Left renal cortex interstitium (tissue), 4 donors: ENCODE measurements at places on chromosomes 16 and 17. TPM values are rescaled to one million over a fixed set of nuclear protein-coding genes. Genes with fewer than 3 reads are reported as not detected.

DNA sequence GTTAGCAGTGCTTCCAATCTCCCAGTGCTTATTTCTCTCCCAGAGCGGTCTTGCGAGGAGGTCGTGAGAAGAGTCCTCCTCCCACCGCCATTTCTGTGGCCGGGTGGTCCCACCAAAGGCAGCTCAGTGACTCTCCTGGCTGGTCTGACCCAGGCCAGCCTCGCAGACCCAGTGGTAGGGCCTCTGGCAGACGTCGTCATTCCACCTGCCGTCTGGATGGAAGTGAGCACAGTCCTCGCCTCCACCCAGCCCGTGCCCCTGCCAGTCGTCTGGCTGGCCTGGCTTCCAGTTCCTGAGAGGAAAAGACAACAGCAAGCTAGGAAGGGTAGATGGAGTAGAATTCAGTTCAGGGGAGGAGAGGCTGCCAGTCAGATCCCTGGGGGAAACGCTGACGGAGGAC lies 5.1 kb downstream of the CLEC10A start:
- DNase-seq, result no peak

GRCh38 chr16:9597967-9598730 lies 506.7 kb downstream of the HAPSTR1 start:
- no peak for DNase-seq

DNA sequence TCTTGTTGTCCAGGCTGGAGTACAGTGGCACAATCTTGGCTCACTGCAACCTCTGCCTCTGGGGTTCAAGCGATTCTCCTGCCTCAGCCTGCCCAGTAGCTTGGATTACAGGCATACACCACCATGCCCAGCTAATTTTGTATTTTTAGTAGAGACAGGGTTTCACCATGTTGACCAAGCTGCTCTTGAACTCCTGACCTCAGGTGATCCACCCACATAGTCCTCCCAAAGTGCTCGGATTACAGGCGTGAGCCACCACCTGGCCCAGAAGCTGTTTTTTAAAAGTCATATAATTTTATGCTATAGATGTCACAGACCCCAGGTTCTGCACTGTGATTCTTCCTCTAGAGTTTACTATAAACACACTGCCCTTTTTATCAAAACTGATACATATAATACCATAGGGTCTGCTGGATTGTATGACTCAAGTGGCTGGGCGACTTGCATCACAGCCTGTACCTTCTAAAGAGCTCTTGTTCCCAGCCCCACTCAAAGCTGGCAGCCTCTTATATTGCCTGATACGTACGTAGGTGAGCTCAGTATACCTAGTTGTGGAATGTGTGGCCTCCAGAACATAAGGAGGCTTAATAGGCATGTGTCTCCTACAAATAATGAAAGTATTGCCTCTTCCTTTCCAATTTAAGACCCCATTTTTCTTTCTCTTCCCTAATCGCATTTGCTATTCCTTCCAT lies 295.8 kb downstream of the ZFHX3 start:
- no peak for DNase-seq

- no peak for DNase-seq
These were observed 51.2 kb downstream of the WDR45B start for GRCh38 chr17:82596837-82597672.

GRCh38 chr17:70137451-70138230 lies 31.7 kb upstream of the KCNJ2 start:
- no peak for DNase-seq

- DNase-seq, result no peak
These were observed 284.6 kb upstream of the ELAC2 start for GRCh38 chr17:13302419-13302818.

- no peak for DNase-seq
These were observed 24.4 kb downstream of the YWHAE start for GRCh38 chr17:1375615-1376014.

- DNase-seq, result no peak
These were observed 216.3 kb upstream of the NLRP1 start for GRCh38 chr17:5800646-5801045.

DNA sequence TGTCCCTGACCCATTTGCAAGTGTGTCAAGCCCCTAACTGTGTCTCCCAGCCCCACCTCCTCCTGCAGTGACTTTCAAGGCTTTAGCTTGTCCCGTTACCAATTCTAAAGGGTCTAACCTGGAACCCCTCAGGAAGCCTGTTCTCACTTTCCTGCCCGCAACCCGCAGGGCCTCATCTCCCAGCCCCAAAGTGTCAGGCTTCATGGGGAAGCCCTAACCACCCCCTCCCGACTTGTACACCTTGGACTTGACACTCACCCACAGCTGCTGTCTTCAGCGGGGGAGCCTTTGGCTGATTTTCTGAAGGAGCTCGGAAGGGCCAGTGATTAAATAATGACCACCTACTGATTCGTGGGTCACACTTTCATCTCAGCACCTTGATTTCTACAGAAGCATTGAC lies 33.1 kb downstream of the NLRC5 start:
- no peak for DNase-seq

- no peak for DNase-seq
These were observed 3.1 kb downstream of the GLG1 start for GRCh38 chr16:74603848-74604247.

- DNase-seq, result no peak
These were observed 9.5 kb downstream of the HSD17B2 start for GRCh38 chr16:82044585-82044911.

DNA sequence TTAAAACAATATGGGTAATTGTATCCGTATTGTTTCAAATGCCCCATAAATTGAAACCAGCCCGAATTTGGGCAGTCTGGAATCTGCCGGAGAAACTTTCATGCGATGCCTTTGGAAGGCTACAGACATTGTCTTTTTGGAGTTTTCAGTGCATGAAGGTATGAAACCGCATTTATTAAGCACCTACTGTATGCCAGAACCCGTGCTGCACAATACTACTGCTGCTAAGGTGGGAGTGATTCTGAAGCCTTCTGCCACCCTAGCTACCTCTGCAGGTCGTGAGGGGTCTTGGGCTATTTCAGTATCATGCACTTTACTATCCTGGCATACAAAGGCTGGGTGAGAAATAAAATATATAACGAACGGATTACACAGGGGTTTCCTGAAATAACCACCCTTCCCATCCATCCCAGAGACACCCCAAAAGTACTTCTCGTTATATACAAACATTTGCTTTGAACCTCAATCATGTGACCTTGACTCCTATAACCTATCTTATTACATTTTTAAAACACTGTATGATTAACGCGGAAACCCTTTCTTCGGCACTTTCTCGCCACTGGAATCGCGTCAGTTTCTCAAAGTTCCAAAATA lies 1.0 kb upstream of the MSI2 start:
- DNase-seq, result no peak

DNA sequence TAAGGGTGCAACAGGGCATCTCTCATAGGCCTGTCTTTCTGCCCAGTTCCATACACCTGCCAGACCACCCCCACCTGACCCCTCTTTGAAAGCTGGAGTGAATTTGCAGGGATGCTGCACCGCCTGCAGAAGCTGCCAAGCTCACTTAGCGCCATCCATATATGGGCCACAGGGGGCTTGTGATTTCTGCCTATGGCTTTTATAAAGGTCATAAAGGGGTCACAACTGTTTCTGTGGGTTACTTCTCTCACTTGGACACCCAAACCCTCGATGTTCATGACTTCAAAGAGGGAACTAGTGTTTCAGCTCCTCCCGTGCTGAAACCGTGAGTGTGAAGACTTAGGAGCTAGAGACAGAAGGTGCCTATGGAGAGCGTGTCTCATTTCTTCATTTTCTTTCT lies 23.9 kb upstream of the MEAK7 start:
- DNase-seq, result no peak

DNA sequence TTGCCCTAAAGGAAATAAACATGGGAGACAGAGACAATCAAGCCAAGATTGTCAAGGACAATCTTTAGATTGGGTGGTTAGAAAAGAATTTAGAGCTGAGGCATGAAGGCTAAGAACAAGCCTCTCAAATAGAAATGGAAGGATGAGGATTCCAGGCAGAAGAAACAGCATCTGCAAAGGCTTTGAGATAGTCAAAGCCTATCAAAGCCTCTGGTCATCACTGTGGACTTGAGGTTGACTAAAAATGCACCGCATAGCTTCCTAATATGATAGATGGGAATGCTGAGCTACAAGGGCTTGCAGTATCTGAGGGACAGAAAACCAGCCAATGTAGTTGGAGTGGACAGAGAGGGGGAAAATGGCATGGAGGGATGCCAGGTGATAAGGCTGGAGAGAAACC lies 109.8 kb upstream of the FAM20A start:
- DNase-seq, result no peak

DNA sequence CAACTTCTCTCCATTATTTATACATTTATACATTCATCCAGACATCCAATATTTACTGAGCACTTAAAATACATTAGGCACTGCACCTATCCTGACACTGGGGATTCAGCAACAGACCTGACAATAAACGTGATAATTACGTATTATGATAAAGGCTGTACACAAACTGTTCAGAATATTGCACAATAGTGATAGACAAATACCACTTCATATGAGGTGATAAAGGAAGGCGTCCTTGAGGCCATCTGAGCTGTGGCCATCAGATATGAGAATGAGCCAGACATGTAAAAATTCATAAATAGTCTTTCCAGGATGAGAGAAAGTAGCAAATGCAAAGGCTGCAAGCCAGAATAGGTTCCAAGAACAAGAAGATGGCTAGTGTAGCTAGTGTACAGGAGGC lies 8.6 kb downstream of the USP32 start:
- no peak for DNase-seq

DNA sequence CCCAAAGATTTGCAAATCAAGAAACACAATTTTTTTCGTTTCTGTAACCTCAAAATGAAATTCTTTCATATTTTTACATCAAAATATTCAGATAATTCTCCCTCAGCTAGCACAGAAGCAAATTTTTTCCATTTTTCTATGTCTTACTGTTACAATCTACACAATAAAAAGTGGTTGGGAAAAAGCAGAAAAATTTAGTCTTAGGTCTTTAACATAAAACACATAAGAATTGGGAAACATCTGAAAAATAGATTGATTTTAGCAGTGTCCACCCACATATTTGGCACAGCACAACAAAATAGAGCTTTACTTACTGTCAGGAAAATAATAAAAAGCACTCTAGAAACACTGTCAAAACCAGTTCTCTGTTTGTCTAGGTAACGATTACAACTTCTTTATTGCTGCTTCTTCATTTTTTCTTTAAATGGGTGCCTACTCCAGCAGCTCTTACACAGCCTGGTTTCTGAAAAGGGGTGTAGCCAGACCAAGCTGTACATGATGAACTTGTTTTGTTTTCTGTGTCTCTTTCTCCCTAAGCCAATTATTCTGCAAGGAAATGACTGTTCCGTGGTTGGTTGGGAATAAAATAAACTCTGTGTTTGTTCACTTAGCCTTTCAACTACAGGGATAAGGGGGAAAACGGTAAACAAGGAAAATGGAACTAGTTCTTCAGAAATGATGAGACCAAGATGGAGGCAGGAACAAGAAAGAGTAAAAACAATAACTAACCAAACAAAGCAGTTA lies at the start of gene ABCA6:
TSS of gene ABCA6 (minus strand) at position 465 of the 744 bp plus-strand sequence. CDS start 1,192 bp downstream, outside the sequence.
- no peak for DNase-seq

DNA sequence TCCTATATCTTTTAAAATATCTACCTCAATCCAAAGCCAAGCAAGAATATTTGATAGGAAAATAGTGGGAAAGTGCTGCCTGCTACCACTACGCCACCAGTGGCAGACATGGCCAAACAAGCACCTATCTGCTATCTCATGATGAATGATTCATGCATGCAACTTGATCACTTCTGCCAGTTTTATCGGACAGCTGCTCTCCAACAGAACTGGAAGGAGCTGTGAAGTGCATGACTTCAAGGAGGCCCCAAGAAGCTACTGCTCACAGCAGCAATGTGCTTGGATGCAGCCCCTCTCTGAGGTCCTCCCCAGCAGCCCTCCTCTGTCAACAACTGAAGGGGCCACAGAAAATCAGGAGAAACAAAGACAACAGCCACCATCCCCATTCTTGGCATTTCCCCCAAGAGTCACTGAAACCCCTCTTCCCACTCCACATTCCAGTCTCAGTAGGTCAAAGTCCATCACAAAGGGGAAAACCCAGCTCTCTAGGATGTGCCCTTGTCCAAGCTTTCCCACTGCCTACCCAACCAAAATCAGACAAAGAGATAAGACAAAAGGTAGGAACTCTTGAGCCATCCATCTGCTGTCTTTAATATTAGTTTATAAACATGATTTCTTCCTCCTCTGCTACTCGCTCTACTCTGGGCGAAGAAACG lies 215.3 kb downstream of the C16orf78 start:
- DNase-seq, result no peak

DNA sequence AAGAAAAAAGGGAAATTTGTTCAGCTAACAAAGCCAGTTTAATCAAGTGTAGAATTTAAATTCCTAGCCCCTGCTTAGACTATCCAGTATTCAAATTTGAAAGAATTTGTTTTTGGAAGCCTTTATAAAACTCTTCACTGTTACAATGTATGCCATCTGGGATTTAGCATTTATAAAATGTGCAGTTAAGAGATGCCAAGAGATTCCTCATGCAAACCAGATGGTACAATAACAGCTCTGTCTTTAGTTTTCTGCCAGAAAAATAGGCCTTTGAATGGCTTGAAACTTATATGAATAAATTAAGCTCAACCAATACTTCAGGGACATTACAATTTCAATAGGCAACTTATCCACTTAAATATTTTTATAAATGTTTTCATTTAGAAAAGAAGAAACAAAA lies 6.8 kb upstream of the ANKS4B start:
- DNase-seq, result no peak

DNA sequence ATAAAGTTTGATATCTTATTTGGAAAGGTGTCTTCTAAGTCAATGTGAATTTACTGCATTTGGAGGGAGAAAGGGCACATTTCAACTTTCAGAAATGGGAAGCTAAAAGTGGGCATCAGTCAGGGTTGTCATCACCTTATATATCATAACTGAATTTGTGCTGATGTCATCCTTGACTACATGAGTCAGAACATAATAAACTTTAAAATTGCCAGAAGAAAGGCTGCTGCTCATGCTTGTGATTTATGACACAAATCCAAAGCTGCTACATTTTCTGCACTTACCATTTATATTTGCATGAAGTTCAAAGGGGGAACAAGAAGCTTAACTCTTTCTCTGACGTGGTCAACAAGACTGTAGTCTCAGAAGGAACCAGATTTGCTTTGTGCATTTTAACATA lies 196.6 kb downstream of the UTP18 start:
- DNase-seq, result no peak

- no peak for DNase-seq
These were observed 816.2 kb downstream of the CDH11 start for GRCh38 chr16:64305663-64306062.

- DNase-seq, result no peak
These were observed 4.8 kb upstream of the GOSR1 start for GRCh38 chr17:30472238-30472890.

- DNase-seq, result no peak
These were observed 7.0 kb downstream of the ZNF629 start for GRCh38 chr16:30780021-30780420.

DNA sequence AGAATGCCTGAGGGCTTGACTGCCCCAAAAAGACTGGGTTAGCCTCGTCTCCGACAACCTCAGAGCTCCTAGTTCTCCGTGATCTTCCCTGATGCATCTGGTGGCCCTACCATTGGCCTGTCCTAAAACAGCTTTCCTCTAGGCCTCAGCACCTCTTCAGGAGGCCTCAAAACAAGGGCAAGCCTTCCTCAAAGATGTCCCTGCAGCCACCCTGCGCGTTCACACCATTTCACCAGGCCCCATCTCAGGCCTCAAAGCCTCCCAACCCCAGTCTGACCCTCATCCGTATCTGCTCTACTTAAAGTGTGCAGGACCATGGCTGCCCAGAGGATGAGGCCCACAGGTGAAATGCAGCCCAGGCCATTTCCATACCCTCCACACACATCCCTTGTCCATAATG lies 7.4 kb downstream of the ALOXE3 start:
- no peak for DNase-seq

The COX4I1 gene
- 372 TPM for polyA plus RNA-seq

The C16orf74 gene
- 2.8 TPM for polyA plus RNA-seq

The SBK1 gene
- polyA plus RNA-seq, result 17.5 TPM

The GRB7 gene
- 52.1 TPM for polyA plus RNA-seq

The KRTAP4-4 gene
- polyA plus RNA-seq, result not detected

The C16orf86 gene
- 5.2 TPM for polyA plus RNA-seq

The ALOX12B gene
- polyA plus RNA-seq, result 0.73 TPM
